ENCODE measurements at places on chromosomes 2 and 18.

GRCh38 chr18:63087421-63088230 is 231.9 kb downstream of the BCL2 start:
- DNase-seq, result no peak

DNA sequence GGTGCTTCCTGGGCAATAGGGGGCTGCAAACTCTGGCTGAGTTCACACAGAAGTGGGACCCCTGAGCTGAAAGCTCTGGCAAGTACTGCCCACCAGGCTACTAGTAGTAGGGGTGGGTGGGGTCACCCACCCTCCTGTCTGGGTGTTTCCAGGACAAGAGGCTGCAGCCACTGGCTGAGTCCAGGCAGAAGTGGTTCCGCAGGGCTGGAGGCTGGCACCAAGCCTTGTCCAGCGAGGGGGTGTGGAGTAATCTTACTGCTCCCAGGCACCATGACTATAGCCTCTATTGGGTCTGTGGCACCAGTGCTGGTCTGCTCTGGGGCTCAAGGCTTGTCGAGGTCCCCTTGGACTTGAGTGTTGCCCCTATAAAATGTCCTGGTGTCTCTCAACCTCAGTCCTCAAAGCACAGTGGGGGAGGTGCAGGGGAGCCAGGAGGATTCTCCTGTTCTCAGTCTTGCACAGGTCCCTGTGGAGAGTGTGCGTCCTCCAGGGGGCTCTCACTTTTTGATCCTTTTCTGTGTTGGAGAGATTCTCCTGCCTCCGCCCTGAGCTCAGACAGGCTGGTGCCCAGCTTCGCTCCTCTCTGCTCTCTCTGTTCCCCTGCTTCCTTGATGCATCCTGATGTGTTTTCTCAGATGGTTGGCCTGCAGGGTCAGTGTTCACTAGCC is 48.1 kb downstream of the NUP35 start:
- DNase-seq, result no peak

- DNase-seq, result no peak
Measured at GRCh38 chr18:60279391-60279790, 93.2 kb downstream of the MC4R start.

DNA sequence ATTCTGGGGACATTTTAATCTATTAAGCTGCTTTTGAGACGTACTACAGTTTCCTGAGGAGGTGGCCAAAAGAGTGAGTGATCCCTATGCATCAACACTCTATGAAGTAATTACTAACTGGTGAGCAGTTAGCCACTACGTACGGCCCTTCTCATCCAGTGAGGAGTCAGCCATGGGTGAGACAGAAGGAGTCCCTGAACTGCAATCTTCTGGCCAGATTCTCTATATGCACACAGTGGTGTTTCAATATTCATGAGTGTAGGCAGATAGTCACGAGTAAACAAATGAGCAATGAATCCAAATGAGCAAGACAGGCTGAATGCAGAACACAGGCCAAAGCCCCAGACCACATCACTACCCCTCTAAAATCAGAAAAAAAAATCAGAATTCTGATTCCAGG is 29.8 kb upstream of the TMEM214 start:
- DNase-seq, result no peak

GRCh38 chr2:67752969-67753368 is 309.8 kb downstream of the C1D start:
- DNase-seq, result no peak

DNA sequence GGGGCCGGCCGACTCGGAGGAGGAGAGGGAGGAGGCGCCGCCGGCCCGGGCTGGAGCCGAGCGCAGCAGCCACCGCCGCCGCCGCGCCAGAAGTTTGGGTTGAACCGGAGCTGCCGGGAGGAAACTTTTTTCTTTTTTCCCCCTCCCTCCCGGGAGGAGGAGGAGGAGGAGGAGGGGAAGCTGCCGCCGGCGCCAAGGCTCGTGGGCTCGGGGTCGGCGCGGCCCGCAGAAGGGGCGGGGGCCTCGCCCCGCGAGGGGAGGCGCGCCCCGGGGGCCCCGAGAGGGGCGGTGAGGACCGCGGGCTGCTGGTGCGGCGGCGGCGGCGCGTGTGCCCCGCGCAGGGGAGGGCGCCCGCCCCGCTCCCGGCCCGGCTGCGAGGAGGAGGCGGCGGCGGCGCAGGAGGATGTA is 316 bp downstream of the CRIM1 start:
- peak; percentile 32 for DNase-seq

DNA sequence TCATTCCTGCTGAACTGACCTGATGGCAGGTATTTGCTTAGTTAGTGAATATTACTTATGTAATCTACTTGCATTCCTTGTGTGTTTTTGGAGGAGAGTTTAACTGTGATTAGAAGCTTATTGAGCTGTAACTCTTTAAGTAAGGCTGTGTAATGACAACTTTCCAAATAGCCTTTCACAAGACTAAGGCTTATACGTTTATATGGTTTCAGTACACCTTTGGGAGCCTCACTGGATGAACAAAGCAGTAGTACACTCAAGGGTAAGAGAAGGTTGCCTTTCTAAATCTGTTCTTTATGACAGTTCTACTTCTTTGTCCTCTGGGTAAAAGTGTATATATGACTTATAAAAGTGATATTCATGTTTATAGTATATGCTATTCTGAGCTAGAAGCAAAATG is 4.3 kb downstream of the ITPRID2 start:
- no peak for DNase-seq

- DNase-seq, result no peak
Measured at GRCh38 chr2:195664528-195664927, 7.5 kb downstream of the SLC39A10 start.

- DNase-seq, result peak; percentile 36
Measured at GRCh38 chr2:161134547-161135518, 25.4 kb upstream of the TANK start.

- DNase-seq, result no peak
Measured at GRCh38 chr2:181332044-181332605, 125.1 kb upstream of the ITGA4 start.

DNA sequence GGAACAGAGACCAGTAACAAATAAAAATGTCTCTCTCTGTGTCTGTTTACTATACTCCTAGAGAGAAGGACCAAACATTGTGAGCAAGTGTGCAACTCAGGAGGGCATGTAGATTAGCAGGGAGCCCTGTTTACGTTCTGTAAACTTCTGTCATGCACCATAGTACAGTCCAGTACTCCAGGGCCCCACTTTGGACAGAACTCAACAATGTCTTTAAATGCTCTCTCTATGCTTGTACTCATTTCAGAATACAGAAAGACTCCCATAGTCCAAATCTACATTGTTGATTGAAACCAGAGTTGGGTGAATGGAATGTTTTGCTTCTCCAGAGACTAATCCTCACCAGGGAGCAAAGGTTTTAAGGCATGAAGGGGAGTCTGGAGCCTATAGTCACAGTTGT is 934.8 kb downstream of the NRXN1 start:
- no peak for DNase-seq

- DNase-seq, result no peak
Measured at GRCh38 chr2:16326711-16327300, 338.8 kb downstream of the CYRIA start.

- DNase-seq, result no peak
Measured at GRCh38 chr2:148110184-148110583, 89.3 kb downstream of the MBD5 start.

DNA sequence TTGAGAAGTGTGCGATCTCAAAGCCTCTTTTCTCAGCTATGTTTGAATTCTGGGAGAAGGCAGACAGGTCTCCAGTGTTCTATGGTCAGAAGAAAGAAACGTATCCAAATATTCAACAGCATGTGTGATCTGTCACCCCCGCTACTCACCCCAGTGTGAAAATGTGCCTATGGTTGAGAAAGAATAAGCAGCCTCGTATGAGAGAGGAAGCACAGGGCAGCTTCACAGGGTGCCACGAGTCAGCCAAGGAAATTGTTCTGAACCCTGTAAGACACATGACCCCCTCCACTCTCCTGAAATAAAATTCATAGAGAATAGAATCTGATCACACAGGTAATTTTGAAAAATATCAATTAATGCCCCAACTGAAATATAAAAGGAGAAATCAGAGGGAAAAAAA is 8.0 kb upstream of the SF3B1 start:
- DNase-seq, result no peak

DNA sequence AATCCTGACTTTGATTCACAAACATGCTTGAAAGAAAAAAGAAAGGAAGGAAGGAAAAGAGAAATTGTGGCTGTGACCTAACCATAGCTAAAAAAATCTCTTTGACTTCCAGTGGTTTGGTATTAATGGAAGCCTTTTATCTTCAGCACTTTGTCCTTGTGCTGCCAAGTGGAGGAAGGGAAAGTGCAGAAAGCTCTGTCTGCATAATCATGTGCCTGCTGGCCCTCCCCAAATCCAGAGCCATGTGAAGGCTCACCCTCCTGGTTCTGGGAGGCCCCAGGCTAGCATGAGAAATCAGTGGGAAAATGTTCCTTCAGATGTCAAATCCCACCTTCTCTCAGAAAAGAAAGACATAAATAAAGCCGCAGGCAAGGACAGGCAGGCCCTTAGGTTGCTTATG is 48.3 kb upstream of the BMPR2 start:
- DNase-seq, result no peak

DNA sequence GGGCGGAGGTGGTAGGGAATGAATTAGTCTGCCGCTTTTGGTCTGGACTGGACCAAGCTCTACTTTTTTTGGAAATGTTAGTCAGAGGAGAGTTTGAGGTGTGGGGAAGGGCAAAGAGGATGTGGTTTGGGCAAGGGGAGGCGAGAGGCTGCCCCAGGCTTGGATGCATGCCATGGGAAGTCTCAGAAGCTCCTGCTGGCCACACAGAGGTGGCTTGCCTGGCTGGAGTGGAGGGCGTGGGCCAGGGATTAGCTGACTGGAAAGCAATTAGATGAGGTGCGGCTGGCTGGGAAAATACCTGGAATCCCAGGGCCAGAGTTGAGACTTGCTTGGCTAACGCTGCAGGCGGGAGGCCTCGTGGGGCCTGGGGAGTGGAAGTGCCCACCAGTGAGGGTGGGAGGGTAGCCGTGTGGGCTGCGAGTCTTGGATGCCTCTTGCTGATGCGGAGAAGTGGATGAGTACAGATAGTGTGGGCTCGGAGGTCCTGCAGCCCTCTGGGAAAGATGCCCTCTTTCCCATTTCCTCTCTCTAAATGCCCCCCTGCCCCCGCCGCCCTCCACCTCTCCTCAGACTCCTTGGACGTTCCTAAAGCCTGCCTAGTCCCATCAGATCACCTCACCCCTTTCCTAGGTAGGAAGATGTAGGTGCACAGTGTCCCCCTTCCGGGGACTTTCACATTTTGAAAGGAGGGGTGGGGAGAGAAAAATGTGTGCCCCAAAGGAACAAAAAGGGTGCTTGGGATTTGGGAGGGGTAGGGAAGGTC is 117.6 kb downstream of the SMAD7 start:
- DNase-seq, result peak; percentile 73

DNA sequence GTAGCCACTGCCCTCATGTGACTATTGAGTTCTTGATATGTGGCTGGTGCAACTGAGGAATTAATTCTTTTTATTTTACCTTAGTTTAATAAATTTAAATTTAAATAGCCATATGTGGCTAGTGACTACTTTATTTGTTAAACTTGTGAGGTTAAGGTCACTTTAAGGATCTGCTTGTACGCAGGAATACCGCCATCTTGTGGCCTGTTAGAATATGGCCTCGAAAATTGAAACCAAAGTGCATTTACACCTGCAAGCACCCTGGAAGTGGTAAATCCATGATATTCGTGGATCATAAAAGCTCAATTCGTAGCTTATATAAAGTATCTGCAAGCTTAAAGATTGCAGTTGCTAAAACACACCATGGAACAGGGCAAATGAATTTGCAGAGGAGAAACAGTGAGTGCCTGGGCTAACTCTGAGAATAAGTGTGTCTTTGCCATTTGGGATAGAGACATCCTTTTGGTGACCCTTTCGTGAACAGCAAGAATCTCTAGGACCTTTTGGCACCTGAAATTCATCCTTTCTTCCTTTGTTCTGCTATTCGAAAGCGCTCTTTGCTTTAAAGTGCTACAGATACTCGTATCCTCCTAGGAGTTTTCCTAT is 59.9 kb upstream of the REG3A start:
- DNase-seq, result peak; percentile 36

- no peak for DNase-seq
Measured at GRCh38 chr2:64420677-64421076, 33.3 kb upstream of the LGALSL start.

DNA sequence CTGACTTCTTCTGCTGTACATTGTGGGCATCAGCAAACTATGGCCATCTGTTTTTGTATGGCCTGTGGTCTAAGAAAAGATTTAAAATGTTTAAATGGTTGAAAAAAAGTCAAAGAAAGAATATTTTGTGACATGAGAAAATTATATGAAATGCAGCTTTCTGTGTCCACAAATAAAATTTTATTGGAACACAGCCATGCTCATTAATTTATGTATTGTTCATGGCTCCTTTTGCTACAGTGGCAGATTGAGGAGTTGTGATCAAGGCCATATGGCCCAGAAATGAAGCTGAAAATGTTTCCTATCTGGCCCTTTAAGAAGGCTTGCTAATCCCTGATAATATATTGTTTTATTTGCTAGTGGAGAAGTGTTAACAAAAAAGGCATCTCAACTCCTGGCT is 162.0 kb downstream of the SLC4A3 start:
- DNase-seq, result no peak

- DNase-seq, result no peak
Measured at GRCh38 chr2:11867926-11868325, 121.5 kb downstream of the LPIN1 start.

GRCh38 chr18:63730773-63731172 is 28.0 kb downstream of the SERPINB11 start:
- DNase-seq, result no peak

- DNase-seq, result no peak
Measured at GRCh38 chr2:135512099-135512498, 18.9 kb downstream of the ZRANB3 start.

GRCh38 chr18:4720518-4720917 is 265.4 kb upstream of the DLGAP1 start:
- no peak for DNase-seq

DNA sequence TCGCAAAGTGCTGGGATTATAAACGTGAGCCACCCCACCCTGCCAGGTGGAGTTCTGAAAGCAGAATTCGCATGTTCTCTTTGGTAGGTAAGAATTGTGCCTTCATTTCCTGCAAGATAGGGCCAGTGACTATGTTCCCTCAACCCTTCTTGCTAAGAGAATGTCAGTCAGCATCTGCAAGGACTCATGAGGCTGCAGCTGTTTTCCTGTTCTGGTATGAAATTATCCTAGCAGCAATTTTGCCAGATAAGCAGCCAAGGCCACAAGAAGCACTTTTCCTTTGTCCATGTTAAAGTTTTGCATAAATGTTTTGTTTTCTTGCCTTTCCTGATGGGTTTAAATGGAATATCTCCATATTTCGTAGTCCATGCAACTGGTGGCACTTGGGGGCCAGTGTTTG is 6.8 kb upstream of the ARHGAP28 start:
- no peak for DNase-seq

DNA sequence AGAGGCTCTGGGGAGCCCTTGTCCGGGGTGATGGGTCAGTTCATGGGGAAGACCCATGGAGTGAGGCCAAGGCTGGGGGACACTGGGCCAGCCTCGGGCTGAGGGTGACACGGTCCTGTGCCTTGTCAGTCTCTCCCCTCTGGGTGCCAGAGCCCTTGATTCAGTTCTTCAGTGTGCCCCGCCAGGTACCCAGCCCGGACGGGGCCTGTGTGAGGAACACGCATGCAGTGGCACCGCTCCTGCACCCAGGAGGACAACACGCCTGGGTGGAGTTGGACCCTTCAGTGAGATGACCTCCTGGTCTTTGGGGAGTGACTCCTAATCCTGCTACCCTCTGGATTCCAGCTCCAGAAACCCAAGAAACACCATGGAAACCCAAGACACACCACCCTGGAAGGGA is 264.4 kb downstream of the LOXHD1 start:
- no peak for DNase-seq

GRCh38 chr18:27769152-27769551 is 407.8 kb downstream of the CDH2 start:
- no peak for DNase-seq
